ENCODE measurements at places on chromosomes 2 and 18. TPM values are rescaled to one million over a fixed set of nuclear protein-coding genes. Genes with fewer than 3 reads are reported as not detected.

The KCNK3 gene
- not detected for total RNA-seq

The CPLX4 gene
- total RNA-seq = not detected

The UGT1A5 gene
- not detected for total RNA-seq

The IL1A gene
- total RNA-seq = not detected

The TEX51 gene
- not detected for total RNA-seq

The GPR35 gene
- 19.2 TPM for total RNA-seq

The TUBA3D gene
- total RNA-seq = not detected

All from activated naive CD8-positive, alpha-beta T cell treated with anti-CD3 and anti-CD28 coated beads, Interleukin-2, amount 10 ng/mL, durations not matched to agents 7 days and 5 days (primary cell).